ENCODE measurements at places on chromosomes 5 and 9.
A peak's percentile ranks its signal among the peaks of the same experiment; 100 is the strongest.

DNA sequence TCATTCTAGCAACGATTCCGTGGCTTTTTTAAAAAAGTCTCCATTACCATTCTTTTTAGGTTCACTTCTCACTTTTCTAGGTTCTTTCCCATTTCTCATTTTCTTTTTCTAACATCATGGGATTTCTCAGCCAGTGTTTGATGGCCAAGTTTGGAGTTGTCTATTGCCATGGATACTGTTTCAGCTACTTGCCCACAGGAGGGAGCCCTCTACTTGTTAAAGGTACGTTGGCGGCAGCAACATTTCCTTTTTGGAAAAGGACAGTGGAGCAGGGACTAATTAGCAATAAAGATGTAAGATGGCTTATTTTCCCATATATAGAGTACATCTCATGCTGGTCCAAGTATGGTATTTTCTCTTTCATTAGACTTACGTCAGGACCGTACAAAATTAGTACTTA is 2257.5 kb upstream of the C9orf72 start:
- no peak for DNase-seq

DNA sequence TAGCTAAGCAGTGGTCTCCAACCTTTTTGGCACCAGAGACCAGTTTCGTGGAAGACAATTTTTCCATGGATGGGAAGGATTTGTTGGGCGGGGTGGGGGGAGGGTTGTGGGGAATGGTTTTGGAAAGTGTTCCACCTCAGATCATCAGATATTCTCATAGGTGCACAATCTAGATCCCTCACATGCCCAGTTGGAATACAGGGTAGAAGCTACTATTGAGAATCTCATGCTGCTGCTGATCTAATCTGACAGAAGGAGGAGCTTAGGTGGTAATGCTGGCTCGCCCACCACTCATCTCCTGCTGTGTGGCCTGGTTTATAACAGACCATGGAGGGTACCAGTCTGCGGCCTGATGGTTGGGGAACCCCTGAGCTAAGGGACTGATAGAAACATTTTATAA is 662.7 kb upstream of the RGMB start:
- DNase-seq: no peak

DNA sequence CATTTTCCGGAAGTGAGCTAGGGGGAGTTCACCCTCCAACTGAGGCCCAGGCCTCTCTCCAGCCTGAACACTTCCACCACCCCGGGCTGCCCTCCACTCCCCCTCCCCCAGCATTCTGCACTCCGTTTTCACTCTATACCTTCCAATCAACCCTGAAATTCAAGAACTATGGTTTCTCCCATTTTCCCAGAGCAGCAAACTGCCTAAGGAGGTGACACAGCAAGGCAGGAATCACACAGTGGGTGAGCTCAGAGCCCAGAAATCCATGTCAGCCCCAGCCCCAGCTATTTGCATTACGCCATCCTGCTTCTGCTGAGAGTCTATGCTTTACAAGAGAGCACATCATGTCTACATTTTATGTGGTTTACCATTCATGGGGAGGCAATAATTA is 11.9 kb downstream of the MSX2 start:
- no peak for DNase-seq

DNA sequence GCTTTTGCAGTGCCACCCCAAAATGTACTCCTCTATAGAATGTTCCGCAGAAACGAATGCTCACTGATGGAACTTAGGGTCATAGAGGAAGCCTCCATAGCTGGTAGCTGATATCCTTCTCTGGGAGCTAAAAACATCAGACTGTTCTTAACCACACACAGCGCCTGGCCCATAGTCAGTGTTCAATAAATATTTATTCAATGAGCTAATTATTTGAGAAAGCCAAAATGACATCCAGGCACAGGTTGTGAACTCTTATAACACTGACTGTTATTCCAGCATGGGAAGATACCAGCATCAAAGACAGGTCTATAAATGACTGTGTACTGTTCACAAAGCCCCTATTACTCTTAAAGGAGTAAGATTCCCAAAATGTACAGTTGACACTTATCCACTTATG is 12.9 kb downstream of the GDF9 start:
- DNase-seq: no peak

- DNase-seq: no peak
These were observed 405.4 kb downstream of the ZSWIM6 start for GRCh38 chr5:61737301-61737963.

GRCh38 chr9:136122425-136123383 is 4.0 kb upstream of the TMEM250 start:
- DNase-seq: peak; percentile 78

- peak; percentile 68 for DNase-seq
These were observed 35.2 kb upstream of the GLDC start for GRCh38 chr9:6680797-6681146.

GRCh38 chr9:123550012-123550411 is 194.0 kb downstream of the CRB2 start:
- no peak for DNase-seq

DNA sequence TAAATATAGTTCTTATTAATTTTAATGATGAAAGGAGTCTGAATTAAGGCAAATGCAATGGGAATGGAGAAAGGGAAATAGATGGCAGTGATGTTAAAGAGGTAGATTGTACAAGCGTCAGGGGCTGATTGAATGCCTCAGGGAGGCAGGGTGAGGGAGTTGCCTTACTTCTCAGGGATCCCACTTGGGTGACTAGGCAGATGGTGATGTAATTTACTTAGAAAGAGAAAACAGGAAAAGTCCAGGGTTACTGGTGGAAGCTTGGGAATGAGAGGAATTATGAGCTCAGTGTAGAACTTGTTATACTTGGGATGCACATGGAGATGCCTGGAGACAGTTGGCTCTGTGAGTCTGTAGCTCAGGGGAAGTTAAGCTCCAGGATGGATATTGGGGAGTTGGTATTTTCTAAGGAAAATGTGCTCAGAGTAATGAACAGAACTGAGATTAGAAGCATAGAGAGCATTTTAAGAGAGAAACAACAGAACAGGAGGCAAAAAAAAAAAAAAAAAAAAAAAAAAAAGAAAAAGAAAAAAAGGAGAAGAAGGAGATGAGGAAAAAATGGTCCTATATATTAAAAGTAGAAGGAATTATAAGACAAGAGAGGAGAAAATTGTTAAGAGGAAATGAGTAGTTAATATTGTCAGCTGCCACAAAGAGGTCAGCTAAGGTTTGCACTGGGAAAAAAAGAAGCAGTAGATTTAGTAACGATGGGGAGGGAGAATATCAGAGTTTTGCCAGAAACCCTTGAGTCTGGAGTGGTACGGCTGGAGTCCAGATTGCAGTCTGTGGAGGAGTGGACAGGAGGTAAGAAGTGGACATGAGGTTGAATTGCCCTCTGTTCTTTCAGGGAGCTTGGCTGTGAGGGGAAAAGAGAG is 88.0 kb upstream of the ELL2 start:
- DNase-seq: no peak

DNA sequence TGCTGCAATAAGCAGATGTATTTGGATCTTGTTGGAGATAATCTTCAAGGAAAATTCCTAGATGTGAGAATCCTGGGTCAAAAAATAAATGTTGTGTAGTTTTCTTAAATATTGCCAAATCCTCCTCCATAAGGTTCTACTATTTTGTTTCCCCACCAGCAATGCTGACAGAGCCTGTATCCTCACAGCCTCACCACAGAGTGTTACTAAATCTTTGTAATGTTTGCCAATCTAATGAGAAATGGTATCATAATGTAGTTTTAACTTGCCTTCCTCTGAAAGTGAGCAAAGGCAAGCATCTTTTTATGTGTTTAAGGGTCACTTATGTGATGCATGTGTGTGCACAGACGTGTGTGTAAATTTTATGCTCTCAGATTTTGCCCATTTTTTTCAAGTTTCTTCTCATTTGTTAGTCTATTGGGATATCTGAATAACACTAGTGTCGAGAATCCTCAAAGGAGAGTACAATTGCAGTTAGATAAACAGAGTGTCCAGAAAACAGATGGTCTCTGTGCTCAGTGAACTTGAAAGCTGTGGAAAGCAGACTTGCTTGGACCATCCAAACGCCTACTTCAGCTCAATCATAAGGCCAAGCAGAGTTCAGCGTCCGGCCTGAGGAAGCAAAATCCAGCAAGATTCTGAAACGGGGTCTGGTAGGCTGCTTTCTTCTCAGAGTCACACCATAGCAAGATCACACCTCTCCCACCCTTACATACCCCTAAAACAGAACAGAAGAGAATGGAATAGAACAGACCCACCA is 35.7 kb upstream of the UGT3A1 start:
- DNase-seq: no peak

- no peak for DNase-seq
These were observed 12.1 kb upstream of the COL27A1 start for GRCh38 chr9:114143234-114143633.
